ENCODE measurements at places on chromosomes 6 and 20. TPM values are rescaled to one million over a fixed set of nuclear protein-coding genes. Genes with fewer than 3 reads are reported as not detected.

The TGM3 gene
- total RNA-seq: not detected

The VPS16 gene
- 29.5 TPM for total RNA-seq

The PRL gene
- not detected for total RNA-seq

The DYNLT2 gene
- total RNA-seq: 1.2 TPM

The UNC5CL gene
- total RNA-seq: 1.4 TPM

The ABT1 gene
- total RNA-seq: 10.7 TPM

The PRR18 gene
- total RNA-seq: not detected

The PPP1R3G gene
- total RNA-seq: 1.7 TPM

The LTA gene
- total RNA-seq: not detected

The TENT5A gene
- 26.9 TPM for total RNA-seq

The NKX2-2 gene
- total RNA-seq: not detected

The DHX35 gene
- total RNA-seq: 11.3 TPM

The CPXM1 gene
- 3.7 TPM for total RNA-seq

The HLA-DMB gene
- 73.1 TPM for total RNA-seq

The DAAM2 gene
- 62.1 TPM for total RNA-seq

The MUC22 gene
- total RNA-seq: not detected

The PTPRA gene
- 69.7 TPM for total RNA-seq

The KCNK15 gene
- 5.0 TPM for total RNA-seq

The BPIFB1 gene
- total RNA-seq: not detected

The EEF1A2 gene
- total RNA-seq: 1.5 TPM

The TRIM10 gene
- 0.12 TPM for total RNA-seq

The KIF6 gene
- 0.42 TPM for total RNA-seq

The MDN1 gene
- 37.1 TPM for total RNA-seq

The MOG gene
- not detected for total RNA-seq

All from aorta (tissue), 5 donors.